Esophagus squamous epithelium (tissue), 5 donors: ENCODE measurements at places on chromosomes 5 and 9.

- DNase-seq, result no peak
Measured at GRCh38 chr5:92353107-92354030, 970.3 kb upstream of the ARRDC3 start.

DNA sequence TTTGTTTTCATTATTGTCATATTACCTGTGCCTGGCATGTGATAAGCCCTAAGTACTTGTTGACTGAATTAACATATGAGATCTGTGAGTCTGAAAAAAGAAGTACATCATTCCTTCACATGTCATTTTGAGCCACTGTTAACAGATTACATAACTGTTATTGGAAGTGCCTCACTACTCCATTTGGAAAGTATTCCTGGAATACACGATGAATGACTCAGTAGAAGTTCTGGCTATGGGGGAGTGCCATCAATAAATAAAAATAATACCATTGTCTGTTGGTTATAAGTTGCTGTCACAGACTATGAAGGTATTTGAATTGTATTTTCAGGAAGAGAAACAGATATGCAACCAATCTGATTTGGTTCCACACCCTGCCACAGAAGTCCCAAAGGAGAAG is 12.9 kb downstream of the NIPSNAP3B start:
- DNase-seq, result no peak

GRCh38 chr5:156103155-156103885 is 223.6 kb upstream of the SGCD start:
- no peak for DNase-seq

GRCh38 chr9:132020820-132021510 is 58.7 kb downstream of the MED27 start:
- DNase-seq, result no peak

GRCh38 chr9:31736581-31737179 is 647.8 kb upstream of the ACO1 start:
- DNase-seq, result no peak

DNA sequence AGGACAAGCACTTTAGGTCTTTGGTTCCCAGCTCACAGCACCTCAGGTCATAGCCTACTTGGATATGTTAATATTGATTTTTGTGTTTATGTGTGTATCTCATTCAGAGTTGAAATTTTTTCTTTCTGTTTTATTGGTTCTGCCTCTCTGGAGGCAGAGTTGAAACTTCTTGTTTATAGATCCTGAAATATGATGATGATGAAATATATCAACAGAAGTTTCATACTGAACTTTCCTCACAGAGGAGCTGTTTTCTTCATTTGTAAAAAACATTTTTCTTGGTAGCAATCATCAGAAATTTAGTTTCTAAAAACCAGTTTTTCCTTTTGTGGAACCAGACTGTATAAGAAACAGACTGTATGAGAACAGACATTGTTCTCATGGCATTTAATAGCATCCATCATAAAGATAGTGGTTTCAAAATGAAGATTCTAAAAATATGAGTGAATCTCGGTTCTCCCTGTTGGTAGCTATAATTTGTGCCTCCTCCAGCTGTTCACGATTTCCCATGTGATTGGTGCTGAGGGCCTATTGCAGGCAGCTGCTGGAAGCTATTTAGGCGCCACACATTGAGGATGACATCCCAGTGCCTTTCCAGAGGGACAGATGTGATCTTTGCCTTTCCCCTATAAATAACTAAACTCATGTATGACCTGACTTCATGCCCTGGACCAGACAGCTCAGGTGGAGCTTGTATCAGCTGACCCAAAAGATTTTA is 39.5 kb upstream of the CFAP157 start:
- DNase-seq, result no peak

GRCh38 chr5:54360925-54361662 is 50.7 kb upstream of the ARL15 start:
- DNase-seq, result no peak

- DNase-seq, result no peak
Measured at GRCh38 chr5:163894645-163895044, 389.2 kb downstream of the MAT2B start.

- no peak for DNase-seq
Measured at GRCh38 chr9:12961276-12961809, 186.5 kb downstream of the LURAP1L start.

DNA sequence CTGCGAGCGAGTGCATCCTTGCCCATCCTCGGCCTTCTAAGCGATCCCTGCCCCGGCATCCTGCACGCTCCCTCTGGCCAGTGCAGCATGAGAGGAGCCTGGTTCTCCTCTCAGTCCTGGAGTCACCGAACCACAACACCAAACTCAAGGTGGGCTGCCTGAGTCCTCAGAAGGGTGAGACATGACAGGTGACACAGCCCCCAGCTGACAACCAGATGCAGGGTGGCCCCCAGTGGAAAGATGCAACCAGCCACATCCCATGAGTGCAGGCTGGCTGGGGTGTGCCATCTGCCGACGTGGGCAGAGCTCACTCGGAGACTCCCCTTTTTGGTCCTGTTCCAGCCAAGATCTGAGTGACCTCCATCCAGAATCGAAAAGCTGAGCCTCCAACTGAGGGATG is 58.4 kb downstream of the COL23A1 start:
- DNase-seq, result no peak
